ENCODE measurements at places on chromosomes 2 and 18.

- no peaks in the 10 kb centered on the region for H3K27me3 ChIP-seq
- no peak overlapping the region for H3K27ac ChIP-seq
- H3K4me3 ChIP-seq = no peak overlapping the region
- H3K36me3 ChIP-seq = no peaks in the 10 kb centered on the region
Measured at GRCh38 chr2:70527447-70528080, 26.1 kb downstream of the TGFA start.

- no peak overlapping the region for H3K4me3 ChIP-seq
- H3K27me3 ChIP-seq = peaks cover 15% of the 10 kb centered on the region
- H3K27ac ChIP-seq = no peak overlapping the region
- no peaks in the 10 kb centered on the region for H3K4me1 ChIP-seq
- H3K36me3 ChIP-seq = no peaks in the 10 kb centered on the region
Measured at GRCh38 chr18:58025733-58026132, 18.3 kb upstream of the NEDD4L start.

- H3K27me3 ChIP-seq = no peaks in the 10 kb centered on the region
- H3K36me3 ChIP-seq = no peaks in the 10 kb centered on the region
- no peak for DNase-seq
- H3K4me1 ChIP-seq = no peaks in the 10 kb centered on the region
Measured at GRCh38 chr18:34018336-34018735, 206.4 kb downstream of the NOL4 start.

- no peaks in the 10 kb centered on the region for H3K4me1 ChIP-seq
- H3K36me3 ChIP-seq = no peaks in the 10 kb centered on the region
- no peak overlapping the region for H3K4me3 ChIP-seq
- no peak for DNase-seq
- H3K27me3 ChIP-seq = peaks cover 51% of the 10 kb centered on the region
Measured at GRCh38 chr2:239802185-239802649, 222.9 kb downstream of the NDUFA10 start.

- H3K4me1 ChIP-seq = no peaks in the 10 kb centered on the region
- no peak for DNase-seq
- H3K4me3 ChIP-seq = no peak overlapping the region
- no peaks in the 10 kb centered on the region for H3K36me3 ChIP-seq
- no peaks in the 10 kb centered on the region for H3K27me3 ChIP-seq
Measured at GRCh38 chr2:16397681-16398475, 267.8 kb downstream of the CYRIA start.

DNA sequence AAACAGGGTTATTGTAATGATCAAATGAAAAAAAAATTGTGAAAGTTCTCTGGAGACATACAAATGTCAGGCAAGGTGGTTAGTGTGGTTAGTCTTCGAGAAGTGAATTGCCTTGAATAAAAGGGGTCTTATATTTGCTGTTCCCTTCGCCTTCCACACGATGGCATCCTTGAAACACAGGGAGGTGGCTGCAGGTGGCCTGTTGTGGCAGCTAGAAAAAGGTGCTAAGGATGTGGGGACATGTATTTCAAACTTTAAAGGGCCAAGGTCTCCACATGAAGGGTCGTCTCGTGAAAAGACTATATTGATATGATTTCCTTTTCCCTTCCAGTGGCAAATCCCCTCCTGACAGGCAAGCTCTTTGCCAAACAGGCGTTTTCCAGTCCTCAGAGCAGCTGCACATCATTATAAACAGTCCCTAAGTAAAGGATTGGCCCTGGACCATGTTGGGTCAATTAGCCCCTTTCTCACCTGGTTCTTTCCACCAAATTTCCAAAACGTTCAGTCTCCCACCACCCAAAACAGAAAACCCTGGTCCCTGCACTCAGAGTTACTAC, 68.5 kb downstream of the COPS8 start:
- H3K27me3 ChIP-seq = peaks cover 24% of the 10 kb centered on the region
- no peaks in the 10 kb centered on the region for H3K4me1 ChIP-seq
- no peak overlapping the region for H3K4me3 ChIP-seq
- no peak overlapping the region for H3K27ac ChIP-seq
- peak; percentile 23 for DNase-seq

DNA sequence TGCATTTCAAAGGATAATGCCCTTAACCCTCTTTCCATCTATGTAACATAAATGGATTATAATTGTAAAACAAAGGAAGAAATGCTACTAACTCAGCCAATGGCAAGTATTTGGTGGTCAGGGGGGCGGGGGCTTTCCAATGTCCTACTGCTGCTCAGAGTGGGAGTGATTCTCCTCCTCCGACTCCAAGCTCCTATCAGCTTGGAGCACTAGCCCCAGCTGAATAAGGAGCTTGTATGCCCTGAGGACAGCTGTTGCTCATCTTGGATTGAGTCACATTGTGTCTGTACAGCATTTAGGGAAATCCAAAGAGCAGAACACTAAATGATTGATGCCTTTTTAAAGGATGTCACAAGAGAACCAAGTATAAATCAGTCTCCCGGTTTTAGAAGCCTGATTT, 105.6 kb upstream of the ZNF521 start:
- H3K36me3 ChIP-seq = no peaks in the 10 kb centered on the region
- no peaks in the 10 kb centered on the region for H3K4me1 ChIP-seq
- no peak for DNase-seq
- no peak overlapping the region for H3K27ac ChIP-seq

- peaks cover 2% of the 10 kb centered on the region for H3K36me3 ChIP-seq
- peaks cover 6% of the 10 kb centered on the region for H3K4me1 ChIP-seq
- no peak for DNase-seq
Measured at GRCh38 chr2:164992818-164993217, 37.5 kb upstream of the SLC38A11 start.

DNA sequence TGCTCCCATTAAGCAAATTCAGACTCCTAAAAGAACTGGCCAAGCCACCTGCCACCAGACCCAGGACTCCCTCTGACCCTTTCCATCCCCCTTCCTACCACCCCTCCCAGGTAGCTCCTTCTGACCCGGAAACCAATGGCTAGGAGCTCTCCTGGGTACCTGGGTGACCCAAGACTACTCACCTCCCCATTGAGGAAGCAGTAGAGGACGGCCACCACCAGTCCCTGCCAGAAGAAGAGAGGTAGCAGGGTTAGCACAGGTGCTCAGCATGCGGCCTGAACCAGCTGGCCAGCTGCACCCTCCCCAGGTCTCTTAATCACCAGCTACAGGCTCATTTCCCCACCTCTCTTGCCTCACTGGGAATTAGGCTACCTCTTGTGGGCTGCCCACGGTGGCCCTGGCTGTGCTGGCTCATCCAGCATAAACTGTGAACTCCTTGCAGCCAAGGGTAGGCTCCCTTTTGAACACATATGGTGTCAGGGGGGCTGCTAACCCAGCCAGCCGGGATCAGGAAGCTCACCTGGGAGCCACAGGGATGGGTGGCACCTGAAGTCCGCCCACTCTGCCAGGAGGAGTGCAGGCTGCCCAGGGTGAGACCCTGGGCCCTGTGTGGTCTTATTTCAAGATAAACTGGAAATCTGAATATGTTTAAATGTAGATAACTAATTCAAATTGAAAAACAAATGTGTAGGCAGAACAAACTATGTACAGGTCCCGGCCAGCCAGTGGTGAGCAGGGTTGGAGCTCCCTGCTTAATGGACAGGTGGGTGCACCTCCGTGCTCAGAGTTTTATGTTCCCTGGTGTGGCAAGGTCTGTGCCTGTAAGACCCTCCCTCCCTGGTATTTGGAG, 9.9 kb downstream of the TMEM37 start:
- no peaks in the 10 kb centered on the region for H3K4me1 ChIP-seq
- H3K36me3 ChIP-seq = no peaks in the 10 kb centered on the region
- DNase-seq = no peak
- H3K27me3 ChIP-seq = peaks cover 29% of the 10 kb centered on the region

DNA sequence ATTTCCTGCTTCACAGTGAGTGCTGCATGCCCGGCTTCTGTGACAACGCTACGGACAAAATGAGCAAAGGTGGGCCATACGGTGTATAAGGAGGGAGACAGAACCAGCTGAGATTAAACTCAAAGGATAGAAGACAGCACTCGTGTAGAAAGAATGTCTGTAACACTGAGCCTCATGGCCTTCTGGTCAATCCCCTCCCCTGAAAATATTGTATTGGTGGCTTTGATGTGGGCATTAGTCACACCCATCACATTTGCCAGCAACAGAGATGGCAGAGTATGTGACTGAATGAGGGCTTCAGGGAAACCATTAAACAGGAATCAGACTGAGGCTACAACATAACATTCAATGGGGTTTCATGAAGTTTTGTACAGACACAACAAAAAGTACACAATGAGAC, 287.8 kb upstream of the CCDC68 start:
- no peaks in the 10 kb centered on the region for H3K27me3 ChIP-seq
- H3K27ac ChIP-seq = no peak overlapping the region
- DNase-seq = no peak

GRCh38 chr2:241894056-241894641, 24.6 kb downstream of the RTP5 start:
- H3K4me3 ChIP-seq = no peak overlapping the region
- H3K36me3 ChIP-seq = peaks cover 22% of the 10 kb centered on the region
- H3K27ac ChIP-seq = no peak overlapping the region
- H3K27me3 ChIP-seq = no peaks in the 10 kb centered on the region
- no peak for DNase-seq

GRCh38 chr2:16554060-16554583, 111.5 kb downstream of the CYRIA start:
- H3K4me1 ChIP-seq = no peaks in the 10 kb centered on the region
- no peak for DNase-seq
- no peak overlapping the region for H3K27ac ChIP-seq
- no peaks in the 10 kb centered on the region for H3K27me3 ChIP-seq
- peaks cover 12% of the 10 kb centered on the region for H3K36me3 ChIP-seq

DNA sequence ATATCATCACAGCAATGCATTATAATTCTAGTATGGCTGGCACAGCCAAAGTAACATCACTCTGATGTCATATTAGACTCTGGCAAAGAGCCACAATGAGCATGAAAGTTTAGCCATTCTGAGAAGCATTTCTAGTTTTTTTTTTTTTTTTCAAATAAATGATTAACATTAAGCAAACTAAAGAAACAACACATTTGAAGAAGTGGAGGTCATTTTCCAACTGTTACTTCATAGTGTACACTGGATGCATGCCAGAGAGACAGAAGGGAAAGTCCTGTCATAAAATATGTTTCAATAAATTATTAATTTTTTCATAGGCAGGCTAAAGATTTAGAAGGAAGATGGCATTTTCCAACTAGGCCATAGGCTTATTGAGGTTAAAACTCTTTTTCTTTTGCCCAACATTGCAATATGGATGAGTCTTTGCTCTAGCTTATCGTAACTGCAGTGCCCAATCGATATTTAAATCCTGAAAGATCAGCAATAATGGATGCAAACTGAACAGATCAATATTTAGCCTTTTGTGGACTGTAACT, 1630.4 kb upstream of the ACVR2A start:
- no peak overlapping the region for H3K4me3 ChIP-seq
- no peak overlapping the region for H3K27ac ChIP-seq
- no peaks in the 10 kb centered on the region for H3K4me1 ChIP-seq

GRCh38 chr2:108933691-108934117, 55.3 kb downstream of the EDAR start:
- no peak for DNase-seq
- H3K27ac ChIP-seq = no peak overlapping the region
- peaks cover 10% of the 10 kb centered on the region for H3K27me3 ChIP-seq
- no peaks in the 10 kb centered on the region for H3K4me1 ChIP-seq
- H3K36me3 ChIP-seq = no peaks in the 10 kb centered on the region

DNA sequence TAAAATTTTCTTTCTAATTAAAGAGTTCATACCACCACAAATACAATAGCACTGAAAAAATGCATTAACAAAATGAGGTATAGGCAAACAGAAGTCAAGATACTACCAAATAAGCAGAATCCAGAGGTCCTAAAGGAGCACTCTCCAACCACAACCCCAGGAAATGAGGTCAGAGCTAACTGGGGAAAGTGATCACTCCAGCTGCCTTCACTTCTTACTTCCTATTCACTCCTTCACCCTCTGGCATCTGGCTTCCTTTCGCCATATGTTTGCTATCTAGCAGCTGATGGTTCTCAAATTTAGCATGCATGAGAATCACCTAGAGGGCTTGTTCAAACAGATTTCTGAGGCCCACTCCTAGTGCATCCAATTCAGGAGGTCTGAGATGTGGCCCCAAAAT, 212.6 kb upstream of the ACVR2A start:
- H3K36me3 ChIP-seq = no peaks in the 10 kb centered on the region
- DNase-seq = no peak
- no peak overlapping the region for H3K4me3 ChIP-seq
- no peaks in the 10 kb centered on the region for H3K27me3 ChIP-seq

- no peak overlapping the region for H3K4me3 ChIP-seq
Measured at GRCh38 chr2:163773276-163773675, 37.5 kb upstream of the FIGN start.

DNA sequence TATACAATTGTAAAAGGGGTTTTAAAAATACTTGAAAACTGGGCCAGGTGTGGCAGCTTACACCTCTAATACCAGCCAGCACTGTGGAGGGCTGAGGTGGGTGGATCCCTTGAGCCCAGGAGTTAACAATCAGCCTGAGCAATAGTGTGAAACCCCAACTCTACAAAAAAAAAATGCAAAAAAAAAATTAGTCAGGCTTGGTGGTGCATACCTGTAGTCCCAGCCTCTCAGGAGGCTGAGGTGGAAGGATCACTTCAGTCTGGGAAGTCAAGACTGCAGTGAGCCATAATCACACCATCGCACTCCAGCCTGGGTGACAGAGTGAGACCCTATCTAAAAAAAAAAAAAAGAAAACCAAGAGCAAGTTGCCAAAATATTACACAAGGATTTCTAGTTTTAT, 182.7 kb downstream of the UBE2E3 start:
- peak overlapping the region; percentile 67 for H3K4me3 ChIP-seq
- H3K27me3 ChIP-seq = no peaks in the 10 kb centered on the region
- peak overlapping the region; percentile 97 for H3K27ac ChIP-seq
- no peak for DNase-seq
- peaks cover 13% of the 10 kb centered on the region for H3K36me3 ChIP-seq

- DNase-seq = no peak
- no peaks in the 10 kb centered on the region for H3K27me3 ChIP-seq
- H3K4me3 ChIP-seq = no peak overlapping the region
- no peak overlapping the region for H3K27ac ChIP-seq
Measured at GRCh38 chr2:160996584-160996983, 163.6 kb upstream of the TANK start.

DNA sequence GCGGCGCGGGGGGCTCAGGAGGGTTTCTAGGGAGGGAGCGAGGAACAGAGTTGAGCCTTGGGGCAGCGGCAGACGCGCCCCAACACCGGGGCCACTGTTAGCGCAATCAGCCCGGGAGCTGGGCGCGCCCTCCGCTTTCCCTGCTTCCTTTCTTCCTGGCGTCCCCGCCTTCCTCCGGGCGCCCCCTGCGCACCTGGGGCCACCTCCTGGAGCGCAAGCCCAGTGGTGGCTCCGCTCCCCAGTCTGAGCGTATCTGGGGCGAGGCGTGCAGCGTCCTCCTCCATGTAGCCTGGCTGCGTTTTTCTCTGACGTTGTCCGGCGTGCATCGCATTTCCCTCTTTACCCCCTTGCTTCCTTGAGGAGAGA, 5.2 kb downstream of the PROC start:
- peak overlapping the region; percentile 2 for H3K4me3 ChIP-seq
- H3K36me3 ChIP-seq = peaks cover 2% of the 10 kb centered on the region
- peaks cover 60% of the 10 kb centered on the region for H3K27me3 ChIP-seq
- H3K27ac ChIP-seq = no peak overlapping the region
- DNase-seq = no peak
